ENCODE measurements at places on chromosomes 3 and 15.

GRCh38 chr3:121165397-121165837 is 257.4 kb downstream of the STXBP5L start:
- DNase-seq: no peak

- DNase-seq: no peak
Observed at GRCh38 chr3:112813723-112814171, 32.9 kb downstream of the CD200R1L start.

- peak; percentile 84 for DNase-seq
Observed at GRCh38 chr3:184176377-184177330, 2.0 kb downstream of the AP2M1 start.

- DNase-seq: no peak
Observed at GRCh38 chr3:143565951-143566350, 282.3 kb downstream of the SLC9A9 start.

GRCh38 chr15:56568466-56569167 is 103.7 kb upstream of the MNS1 start:
- DNase-seq: no peak

GRCh38 chr3:167450675-167451074 is 23.2 kb downstream of the SERPINI2 start:
- no peak for DNase-seq

DNA sequence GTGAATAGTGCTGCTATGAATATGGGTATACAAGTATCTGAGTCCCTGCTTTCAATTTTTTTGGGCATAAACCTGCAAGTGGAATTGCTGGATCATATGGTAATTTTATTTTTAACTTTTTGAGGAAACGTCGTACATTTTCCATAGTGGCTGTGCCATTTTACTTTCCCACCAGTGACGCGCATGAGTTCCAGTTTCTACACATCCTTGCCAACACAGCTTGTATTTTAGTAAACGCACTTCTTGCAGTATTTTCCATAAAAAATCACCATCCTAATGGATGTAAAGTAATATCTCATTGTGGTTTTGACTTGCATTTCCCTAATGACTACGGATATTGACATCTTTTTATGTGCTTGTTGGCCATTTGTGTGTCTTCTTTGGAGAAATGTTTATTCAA is 105.0 kb downstream of the NFKBIZ start:
- DNase-seq: no peak

GRCh38 chr3:46614431-46614830 is 2.1 kb downstream of the FAM240A start:
- DNase-seq: no peak

- DNase-seq: no peak
Observed at GRCh38 chr15:79035111-79035601, 55.4 kb downstream of the RASGRF1 start.

- peak; percentile 18 for DNase-seq
Observed at GRCh38 chr3:64915778-64916177, 228.0 kb upstream of the ADAMTS9 start.

DNA sequence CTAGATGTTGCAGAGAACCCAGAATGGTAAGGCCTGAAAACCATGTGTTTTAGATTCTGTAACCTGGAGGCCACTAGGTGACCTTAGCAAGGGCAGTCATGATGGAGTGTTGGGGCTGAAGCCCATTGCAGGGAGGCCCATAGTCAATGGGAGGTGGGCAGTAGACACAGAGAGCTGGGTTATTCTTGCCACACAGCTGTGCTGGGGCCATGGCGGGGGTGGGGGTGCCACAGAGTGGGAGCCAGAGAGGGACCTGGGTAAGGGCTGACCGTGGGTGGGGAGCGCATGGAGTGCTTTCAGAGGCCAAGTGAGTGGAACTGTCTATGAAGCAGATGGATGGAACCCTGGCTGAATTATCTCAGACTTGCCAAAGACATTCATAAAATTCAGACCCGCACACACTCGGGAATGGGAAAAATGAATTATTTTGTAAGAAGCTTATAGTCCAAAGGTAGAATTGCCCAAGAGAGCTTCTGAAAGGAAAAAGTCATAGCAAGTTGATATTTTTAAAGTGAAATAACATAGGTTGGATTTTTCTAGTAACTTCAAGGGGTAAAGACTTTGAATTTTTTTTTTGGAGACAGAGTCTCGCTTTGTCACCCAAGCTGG is 53.9 kb downstream of the SMAD3 start:
- DNase-seq: no peak

GRCh38 chr3:13364602-13365271 is 55.4 kb downstream of the NUP210 start:
- DNase-seq: no peak

- no peak for DNase-seq
Observed at GRCh38 chr3:146881356-146881755, 276.2 kb upstream of the PLSCR5 start.

DNA sequence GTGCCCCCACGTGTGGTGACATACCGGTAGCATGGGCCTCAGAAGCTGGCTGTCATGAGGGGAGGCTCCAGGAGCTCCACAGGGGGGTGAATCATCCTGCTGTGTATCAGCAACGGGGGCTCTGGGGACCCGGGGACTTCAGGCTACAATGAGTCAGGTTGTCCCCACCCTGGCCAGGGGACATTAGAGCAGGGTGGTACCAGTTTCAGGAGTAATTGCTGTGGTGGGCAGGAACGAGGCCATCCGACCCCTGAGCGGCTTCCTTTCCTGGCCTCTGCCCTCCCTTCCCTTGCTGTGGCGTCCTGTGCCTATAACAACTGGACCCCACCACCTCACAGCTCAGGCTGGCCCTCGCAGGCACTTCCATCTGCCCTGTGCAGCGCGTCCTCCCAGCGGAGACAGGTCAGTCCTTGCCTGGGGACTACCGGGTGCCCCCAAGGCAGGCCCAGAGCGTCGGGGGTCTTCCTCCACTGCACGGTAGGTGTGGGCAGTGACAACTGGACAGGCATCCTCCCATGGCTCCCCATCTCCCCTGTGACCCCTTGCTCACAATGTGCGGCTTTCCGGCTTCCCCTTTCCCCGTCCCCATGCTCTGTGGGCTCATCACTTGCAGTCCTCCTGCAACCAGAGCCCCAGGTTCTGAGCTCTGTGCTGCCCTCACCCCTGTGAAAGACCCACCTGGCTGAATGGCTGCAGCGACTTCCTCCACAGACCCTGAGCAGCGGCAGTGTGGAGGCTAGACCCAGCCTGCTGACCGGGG is 57.0 kb downstream of the KLF15 start:
- DNase-seq: no peak

- no peak for DNase-seq
Observed at GRCh38 chr3:187858041-187858440, 112.8 kb upstream of the BCL6 start.

GRCh38 chr3:126888186-126888760 is 94.6 kb upstream of the PLXNA1 start:
- DNase-seq: no peak

- no peak for DNase-seq
Observed at GRCh38 chr3:56094170-56094569, 374.1 kb downstream of the ERC2 start.

GRCh38 chr3:111870620-111871019 is 11.6 kb downstream of the PHLDB2 start:
- DNase-seq: no peak

- no peak for DNase-seq
Observed at GRCh38 chr3:54045061-54045815, 77.1 kb upstream of the CACNA2D3 start.

DNA sequence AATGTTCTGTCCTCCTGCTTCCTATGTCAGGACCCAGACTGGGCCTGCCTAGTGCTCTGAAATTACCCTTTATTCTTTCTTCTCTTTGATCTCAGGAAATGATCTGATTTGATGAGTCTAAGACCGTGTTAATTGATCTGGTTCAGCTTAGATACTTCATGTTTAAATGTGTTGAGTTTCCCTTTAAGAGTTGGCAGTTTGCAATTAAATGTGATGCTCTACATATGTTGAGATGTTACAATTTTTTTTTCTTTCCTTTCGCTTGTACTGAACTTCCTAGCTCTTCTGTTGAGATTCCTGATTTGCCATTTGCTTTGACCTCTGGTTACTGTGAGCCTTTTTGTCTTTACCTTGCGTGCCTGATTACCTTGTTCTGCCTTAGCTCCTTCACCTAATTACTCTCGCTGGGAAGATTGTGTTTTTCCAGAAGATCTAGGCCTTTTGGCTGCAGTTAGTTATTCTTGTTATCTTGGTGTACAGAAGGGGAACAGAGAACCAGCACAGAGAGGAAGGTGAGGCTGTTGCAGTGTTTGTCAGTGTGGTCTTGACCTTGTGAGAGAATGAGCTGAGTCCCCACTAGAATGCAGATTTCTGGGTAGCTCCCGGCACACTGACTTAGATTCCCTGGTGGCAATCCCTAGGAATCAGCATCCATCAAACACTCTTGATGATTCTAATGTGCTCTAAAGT is 203.6 kb downstream of the EDEM1 start:
- DNase-seq: no peak

GRCh38 chr3:119338754-119339153 is 44.6 kb downstream of the ARHGAP31 start:
- DNase-seq: no peak

DNA sequence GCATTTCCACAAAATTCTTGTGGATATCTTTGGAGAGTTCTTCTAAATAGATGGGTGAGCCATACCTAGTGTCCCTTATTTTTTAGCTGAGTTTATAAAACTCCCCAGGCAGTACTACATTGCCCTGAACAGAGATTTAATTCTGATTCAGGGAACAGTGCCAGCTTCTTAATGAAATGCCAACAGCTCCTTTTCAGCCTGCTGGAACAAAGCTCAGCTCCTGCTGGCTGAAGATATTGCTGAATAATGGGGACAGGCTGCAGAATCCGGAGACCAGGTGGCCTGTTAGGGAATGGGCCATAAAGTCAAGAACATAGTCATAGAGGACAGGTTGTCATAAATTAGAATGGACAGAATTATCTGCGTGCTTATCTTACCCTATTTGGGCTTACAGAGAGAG is 8.9 kb downstream of the HGD start:
- DNase-seq: no peak

GRCh38 chr15:98666841-98667240 is 18.5 kb downstream of the IGF1R start:
- no peak for DNase-seq

DNA sequence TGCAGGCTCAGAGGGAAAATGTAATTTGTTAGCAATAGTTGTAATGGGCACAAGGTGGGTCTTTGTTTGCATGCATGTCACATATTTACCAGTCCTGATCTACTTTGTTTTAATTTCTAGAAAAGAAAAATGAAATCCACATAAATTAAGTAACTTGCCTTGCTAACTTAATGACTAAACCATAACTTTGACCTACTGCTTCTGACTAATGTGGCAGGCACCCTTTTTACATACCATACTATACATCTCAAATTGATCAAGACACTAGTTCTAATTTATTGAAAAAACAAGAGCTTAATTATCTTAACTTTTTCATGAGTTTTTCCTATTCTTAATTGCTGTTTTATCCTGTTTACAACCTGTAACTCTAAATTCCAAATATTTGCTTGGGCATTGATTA is 93.2 kb downstream of the ATP11B start:
- DNase-seq: peak; percentile 26

DNA sequence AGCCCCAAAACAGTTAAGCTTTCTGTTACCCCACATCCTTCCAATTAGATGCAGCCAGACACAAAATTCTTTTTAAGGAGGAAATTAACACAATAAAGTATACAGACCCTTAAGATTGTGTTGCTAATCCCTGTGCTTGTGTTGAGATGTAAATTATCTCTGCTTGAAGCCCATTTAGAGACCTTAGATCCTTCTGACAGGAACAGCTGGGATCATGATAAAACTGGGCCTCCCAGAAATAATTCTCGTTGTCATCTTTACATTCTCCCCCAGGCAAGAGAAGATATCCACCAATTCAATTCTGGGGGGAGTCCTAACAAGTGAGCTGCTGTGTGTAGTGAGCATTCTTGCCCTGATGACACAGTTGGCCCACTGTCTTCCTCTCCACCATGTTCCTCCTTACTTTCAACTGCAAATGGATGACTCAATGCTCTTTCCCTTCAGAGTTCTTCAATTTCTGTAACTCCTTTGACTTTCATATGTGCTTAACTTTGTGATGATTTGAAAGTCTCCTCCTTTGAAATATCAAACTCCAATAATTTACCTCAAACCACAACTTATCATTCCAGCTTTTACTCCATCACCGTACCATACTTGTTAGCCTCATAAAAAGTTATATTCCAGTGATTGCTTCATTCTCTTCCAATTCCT is 186.6 kb downstream of the RAP2B start:
- DNase-seq: peak; percentile 33

GRCh38 chr15:62545467-62546227 is 380.6 kb upstream of the C2CD4B start:
- DNase-seq: no peak

Data from HS-5 (cell line).